ENCODE measurements at places on chromosomes 1 and 21.

GRCh38 chr1:92487078-92487605, 417 bp upstream of the GFI1 start:
- no peak for DNase-seq

- no peak for DNase-seq
Observed at GRCh38 chr1:17607644-17608581, 68.4 kb downstream of the ARHGEF10L start.

- DNase-seq = no peak
Observed at GRCh38 chr1:221435504-221435904, 306.4 kb downstream of the DUSP10 start.

DNA sequence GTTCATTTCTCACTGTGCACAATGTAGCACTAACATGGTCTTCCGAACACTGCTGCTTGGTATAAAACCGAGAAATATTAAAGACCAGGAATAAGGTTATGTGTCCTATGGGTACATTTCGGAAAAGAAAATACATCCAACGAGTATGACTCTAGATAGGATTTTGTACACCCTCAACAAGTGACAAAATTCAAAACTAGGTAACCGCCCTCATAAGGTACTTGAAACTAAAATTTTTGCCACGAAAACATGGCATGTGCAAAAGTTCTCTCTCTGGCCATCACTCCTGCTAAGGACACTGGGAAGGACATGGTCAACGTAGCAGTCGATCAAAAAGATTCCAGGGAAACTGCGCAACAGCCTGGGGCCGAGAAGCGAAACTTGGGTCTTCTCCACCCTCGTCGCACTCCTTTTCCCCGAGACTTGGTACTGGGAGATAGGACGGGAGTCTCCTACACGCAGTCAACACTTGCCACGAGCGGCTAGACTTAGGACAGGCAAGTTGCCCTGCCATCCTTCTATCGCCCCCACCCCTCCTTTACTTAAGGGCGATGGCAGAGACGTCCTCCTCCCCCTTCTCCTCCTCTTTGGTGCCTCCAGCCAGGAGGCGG, 338 bp upstream of the TOR1AIP1 start:
- DNase-seq = no peak

DNA sequence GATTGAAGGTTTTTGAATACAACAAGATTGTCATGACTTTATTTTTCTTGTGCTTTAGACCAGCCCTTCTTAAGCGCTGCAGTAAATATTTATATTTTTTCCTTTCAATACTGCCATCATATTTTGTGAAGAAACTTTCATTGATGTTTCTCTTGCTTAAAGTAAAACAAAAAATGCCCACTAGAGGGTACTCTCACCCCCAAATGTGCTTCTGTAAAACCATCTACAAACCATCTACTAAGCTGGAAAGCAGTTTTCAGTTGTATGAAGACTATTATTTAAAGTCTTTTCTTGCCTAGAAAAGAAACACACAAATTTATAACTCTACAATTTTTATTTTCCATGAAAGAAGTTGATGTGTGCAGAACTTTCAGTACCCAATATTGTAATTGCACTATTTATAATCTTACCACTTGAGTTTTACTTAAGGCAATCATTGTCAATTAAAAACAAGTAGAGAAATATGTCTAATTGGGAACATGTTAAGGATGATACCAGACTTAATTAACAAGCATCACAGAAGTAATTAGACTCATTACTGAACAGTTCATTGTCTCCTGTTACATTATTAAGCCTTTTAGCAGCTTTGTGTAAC, 10.7 kb downstream of the LEPR start:
- DNase-seq = no peak

GRCh38 chr1:28269529-28269928, 10.2 kb downstream of the SESN2 start:
- no peak for DNase-seq

- DNase-seq = no peak
Observed at GRCh38 chr1:235156265-235156664, 4.8 kb downstream of the RBM34 start.

DNA sequence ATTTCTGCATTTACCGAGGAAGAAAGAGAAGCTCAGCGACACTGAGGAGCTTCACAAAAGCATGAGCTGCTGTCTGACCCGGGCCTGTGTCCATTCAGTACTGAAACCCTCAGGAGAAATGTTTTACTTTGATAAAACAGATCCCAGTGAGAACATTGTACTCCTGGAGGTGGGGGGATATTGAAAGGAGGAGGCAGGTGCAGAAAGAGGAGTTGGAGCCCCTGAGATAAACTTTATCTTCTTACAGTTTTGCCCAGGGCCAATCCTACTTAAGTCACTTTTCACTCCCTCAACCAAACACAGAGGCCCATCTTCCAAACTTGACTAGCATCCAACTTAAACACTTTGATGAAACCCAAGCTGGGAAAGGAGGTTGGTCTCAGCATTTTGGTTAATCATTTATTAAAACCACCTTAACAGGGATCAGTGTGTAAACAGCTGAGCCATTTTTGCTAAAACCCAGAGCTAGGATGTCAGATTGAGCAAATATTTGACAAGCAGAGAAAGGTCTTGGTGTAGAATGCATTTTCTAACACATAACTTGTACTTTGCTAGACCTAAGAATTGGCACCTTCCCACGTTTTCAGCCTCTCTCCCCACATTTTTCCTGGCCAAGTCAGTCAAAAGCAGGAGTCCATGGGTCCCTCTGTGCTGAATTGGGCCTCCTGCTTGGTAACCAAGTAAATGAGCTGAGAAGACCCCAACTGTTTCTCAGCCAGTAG, 32.5 kb upstream of the SARS1 start:
- no peak for DNase-seq

DNA sequence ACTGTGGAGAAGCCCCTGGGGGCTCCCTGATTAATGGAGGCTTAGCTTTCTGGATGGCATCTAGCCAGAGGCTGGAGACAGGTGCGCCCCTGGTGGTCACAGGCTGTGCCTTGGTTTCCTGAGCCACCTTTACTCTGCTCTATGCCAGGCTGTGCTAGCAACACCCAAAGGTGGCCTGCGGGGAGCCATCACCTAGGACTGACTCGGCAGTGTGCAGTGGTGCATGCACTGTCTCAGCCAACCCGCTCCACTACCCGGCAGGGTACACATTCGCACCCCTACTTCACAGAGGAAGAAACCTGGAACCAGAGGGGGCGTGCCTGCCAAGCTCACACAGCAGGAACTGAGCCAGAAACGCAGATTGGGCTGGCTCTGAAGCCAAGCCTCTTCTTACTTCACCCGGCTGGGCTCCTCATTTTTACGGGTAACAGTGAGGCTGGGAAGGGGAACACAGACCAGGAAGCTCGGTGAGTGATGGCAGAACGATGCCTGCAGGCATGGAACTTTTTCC, 24.8 kb downstream of the PCSK9 start:
- DNase-seq = no peak

GRCh38 chr1:186993996-186994395, 165.2 kb downstream of the PLA2G4A start:
- no peak for DNase-seq

DNA sequence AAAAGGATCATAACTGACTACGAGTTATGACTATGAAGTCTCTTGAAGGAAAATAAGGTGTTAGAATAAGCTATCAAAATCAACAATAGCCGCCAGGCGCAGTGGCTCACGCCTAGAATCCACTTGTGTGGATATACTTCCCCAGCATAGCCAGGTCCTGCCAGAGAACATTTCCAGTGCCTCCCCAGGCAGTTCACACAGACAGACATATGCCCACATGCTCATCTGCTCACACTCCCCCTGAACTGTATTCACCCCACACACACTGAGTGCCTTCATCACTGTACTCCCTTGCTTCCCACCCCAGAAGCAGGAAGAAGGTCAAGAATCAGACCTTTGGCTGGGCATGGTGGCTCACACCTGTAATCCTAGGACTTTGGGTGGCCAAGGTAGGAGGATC, 6.5 kb downstream of the RERE start:
- no peak for DNase-seq
